ENCODE measurements at places on chromosomes 4 and X.
A peak's percentile ranks its signal among the peaks of the same experiment; 100 is the strongest.

DNA sequence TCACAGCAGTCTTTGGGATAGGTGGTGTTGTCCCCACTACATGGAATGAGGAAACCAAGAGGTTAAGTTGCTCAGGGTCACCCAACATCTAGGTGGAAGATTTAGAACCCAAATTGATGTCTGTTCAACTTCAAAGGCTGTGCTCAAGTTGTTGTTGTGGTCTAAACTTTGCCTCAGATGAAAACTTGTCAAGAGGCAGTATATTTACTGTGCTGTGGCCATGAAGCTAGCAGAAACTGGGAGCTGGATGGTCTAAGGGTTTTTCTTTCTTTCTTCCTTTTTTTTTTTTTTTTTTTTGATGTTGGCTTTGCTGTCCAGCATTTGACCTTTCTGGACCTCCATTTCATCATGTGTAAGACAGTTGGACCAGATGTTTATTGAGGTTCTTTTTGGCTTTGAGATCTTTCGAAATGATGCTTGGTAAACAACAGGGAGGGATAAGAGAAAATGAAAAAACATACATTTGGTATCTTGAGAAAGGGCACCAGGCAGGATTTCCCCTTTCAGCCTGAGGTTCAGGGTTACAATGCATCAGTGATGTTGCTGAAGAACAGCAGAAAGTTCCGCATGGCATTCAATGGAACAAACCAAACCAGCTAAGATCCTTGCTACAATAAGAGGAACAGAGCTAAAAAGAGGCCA, 166.2 kb upstream of the RPS6KA3 start:
- DNase-seq = no peak

GRCh38 chr4:104492183-104492771, 2.4 kb downstream of the CXXC4 start:
- no peak for DNase-seq

DNA sequence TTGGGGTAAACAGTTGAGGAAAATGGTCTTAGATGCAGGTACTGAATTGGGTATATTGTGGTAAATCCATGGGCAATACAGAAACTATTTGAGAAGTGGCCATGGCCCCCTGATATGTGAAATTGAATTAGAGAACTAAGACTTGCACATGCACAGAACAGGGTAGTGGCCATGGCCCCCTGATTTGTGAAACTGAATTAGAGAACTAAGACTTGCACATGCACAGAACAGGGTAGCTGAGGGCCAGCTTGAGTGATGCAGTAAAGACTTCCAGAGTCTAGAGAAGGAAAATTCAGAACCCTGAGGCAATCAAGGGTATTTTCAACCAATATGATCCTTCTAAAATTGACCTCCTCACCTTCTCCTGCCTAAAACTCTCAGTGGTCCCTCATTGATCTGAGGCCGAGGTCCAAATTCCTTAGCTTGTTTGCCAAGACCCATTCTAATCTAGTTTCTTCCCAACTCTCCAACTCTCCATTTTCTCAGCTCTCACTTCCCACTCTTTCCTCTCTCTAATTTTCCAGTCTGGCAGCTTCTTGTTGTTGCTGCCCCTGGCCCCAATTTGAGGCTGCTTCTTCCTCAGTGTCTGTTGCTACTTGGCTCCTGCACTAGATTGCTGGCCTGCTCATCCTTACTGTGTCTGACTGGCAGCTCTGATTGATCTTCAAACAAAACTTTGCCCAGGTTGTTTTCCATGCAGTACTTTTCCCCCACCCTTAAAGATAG, 72.4 kb downstream of the FRAS1 start:
- DNase-seq = no peak

GRCh38 chr4:161454860-161455259, 708.9 kb downstream of the FSTL5 start:
- no peak for DNase-seq

- no peak for DNase-seq
Observed at GRCh38 chr4:45370408-45370807, 644.1 kb upstream of the GNPDA2 start.

GRCh38 chrX:14864631-14865030, 8.2 kb downstream of the FANCB start:
- no peak for DNase-seq

DNA sequence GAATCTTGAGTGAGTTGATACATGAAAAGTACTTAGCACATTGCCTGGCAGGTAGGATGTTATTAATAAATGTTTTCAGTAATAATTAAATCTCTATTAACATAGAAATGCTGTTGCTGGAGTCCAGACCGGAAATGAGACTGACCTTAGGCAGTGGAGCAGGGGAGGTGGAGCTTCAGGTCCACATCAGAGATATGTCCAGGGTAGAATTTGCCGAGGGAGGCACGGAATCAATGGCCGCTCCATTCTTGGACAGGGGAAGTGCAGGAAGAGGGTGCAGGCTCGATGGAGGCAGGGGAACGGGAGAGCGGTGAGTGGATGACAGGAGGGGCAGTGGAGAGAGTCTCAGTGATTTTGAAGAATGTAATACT, 107.3 kb downstream of the GATB start:
- no peak for DNase-seq

DNA sequence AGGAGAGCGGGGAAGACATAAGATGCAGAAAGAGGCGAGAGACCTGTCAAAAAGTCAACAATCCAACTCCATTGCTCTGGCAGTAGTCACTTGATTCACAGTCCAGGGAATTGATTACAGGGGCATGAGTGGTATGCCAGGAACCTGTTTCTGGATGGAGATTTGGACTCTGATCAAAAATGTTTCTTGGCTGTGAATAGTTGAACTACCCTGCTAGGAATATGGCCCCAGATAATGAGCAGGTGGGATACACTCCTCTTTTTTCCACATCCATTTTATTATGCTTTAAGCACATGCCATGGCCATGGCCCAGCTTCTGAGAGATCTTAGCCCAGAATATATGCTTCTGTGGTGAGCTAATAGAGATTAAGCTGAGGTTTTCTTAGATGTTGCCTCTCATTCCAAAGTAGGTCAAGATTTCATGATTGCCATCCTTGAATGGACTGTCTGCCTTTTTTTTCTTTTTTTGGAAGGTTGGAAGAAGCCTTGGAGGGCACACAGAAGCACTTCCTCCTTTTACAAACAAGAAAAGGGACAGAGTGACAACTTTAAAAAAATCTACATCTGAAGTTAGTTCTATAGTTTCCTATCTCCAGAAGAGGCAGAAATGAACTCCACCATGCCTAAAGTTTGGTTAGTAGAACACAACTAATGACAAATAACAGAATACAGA, 121.9 kb downstream of the KIT start:
- no peak for DNase-seq

- peak; percentile 72 for DNase-seq
Observed at GRCh38 chr4:37685161-37685822, 884 bp downstream of the RELL1 start.

DNA sequence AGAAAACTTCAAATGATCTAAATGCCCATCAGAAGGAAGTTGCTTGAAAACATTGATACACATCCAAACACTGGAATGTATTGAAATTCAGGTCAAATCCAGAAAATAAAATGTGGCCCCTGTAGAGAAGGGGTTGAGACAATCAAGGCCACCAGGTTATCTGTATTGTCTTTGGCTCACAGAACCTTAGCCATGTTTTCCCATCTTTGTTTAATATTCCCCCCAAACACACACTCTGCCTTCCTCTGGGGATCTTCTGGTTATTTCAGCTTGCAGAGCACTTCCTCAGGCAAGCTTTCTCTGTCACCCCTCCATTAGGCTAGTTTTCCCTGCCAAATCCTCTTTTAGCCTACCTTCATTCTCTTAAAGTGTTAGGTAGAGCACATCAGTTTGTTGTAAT, 30.5 kb downstream of the PAGE2 start:
- no peak for DNase-seq

DNA sequence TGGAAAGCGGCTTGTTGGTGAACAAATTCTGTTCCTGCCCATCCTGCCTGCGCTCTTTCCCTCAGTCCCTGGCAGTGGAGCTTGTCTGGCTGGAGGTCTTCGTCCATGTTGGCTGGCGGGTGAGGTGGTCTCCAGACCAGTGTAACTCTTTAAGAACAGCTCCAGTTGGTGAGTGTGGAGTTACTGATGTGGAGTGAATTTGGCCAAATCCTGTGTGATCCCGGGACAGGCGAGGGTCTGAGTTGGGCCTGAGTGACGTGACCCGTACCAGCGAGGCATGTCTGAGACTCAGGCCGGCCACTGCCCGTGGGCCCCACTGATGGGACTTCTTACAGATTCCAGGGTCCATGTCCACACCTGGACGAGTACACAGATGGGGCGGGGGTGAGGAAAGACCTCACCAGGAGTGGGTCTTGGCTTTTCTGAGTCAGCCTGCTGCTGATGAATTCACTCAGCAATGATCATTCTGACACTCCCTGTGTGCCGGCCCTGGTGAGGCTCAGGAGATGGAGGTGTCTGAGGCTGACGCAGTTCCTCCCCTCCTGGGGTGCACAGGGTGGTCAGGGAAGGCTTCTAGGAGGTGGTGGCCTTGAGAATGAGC, 45.5 kb downstream of the PSAPL1 start:
- no peak for DNase-seq

GRCh38 chr4:170769862-170770261, 680.1 kb upstream of the AADAT start:
- DNase-seq = no peak

GRCh38 chr4:43846111-43846587, 602.5 kb downstream of the KCTD8 start:
- no peak for DNase-seq

DNA sequence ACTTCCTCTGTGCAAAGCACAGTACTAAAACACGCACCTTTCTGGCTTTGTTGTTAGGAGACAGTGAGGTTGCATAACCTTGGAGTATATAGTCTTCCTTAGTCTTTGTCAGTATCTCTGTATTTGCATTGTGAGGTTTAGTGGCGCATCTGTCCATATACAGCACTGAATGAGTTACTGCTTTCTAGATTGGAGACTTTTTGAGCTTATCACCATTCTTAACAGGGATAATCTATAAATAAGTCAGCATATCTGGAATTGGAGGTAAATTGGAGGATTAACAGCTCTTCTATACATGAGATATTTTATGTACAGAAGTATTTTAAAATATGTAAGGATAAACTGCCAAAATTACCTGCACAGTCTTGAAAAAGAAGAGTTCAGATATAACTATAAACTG, 4.3 kb downstream of the FHDC1 start:
- no peak for DNase-seq

GRCh38 chrX:119758731-119759247, 401 bp downstream of the SOWAHD start:
- DNase-seq = no peak

DNA sequence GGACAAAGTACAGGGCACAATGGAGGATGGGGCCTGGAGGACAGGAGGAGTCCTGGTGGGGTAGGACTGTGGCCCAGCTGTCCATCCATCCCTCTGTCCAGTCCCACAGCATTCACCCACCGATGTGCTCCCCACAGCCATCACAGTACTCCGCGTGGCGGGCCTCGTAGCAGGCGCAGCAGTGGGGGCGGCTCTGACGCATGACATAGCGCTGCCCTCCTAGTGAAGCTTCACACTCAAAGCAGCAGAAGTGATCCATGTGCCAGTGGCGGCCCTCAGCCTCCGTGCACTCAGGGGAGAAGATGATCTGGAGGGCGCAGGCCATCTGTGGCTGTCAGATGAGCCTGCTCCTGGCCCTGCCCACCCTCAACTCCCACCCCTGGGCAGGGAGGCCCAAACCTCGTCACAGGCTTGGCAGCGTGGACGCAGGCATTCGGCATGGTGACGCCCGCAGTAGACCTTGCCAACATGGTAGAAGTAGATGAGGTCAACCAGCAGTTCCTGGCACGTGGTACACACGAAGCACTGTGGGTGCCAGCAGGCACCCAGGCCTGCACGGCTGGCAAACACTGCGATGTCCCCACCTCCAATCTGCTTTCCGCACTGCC, 6.3 kb downstream of the PLP2 start:
- DNase-seq = no peak

- DNase-seq = no peak
Observed at GRCh38 chr4:149993030-149993429, 85.2 kb upstream of the DCLK2 start.

Data from Jurkat, Clone E6-1 (cell line).